Stomach (tissue), 19 donors: ENCODE measurements at places on chromosomes 2 and 18.
A peak's percentile ranks its signal among the peaks of the same experiment; 100 is the strongest.

DNA sequence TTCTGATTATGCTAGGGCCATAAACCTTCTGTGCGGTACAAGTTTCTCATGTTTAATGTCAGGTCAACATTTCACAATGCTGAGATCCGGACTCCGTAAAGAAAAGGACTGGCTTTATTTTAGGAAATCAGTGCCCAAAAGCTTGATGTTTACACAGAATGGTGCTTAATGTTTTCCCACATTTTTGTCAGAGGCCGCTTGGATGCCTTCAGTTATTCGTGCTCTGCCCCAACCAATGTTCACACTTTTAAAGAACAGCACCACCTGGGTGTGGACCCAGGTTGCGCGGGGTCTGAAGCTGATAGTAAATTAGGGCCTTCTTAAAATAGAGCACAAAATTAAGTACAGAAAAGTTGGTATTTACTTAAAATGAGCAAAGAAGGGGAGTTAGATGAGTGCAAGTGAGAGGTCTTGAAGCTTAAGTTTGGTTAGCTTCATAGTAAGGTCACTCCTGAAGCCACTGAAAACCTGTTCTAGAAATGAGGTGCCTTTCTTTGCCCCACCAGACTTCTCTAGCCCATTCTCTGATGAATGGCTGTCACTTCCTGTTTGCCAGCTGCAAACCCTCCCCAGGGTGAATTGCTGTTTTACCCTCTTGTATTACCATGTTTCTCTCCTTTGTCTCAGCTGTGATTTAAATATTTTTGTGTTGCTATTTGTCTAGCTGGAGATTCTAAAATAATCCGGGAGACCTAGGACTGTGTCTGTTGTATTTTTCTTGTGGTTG, 20.5 kb downstream of the SLC3A1 start:
- DNase-seq: no peak

DNA sequence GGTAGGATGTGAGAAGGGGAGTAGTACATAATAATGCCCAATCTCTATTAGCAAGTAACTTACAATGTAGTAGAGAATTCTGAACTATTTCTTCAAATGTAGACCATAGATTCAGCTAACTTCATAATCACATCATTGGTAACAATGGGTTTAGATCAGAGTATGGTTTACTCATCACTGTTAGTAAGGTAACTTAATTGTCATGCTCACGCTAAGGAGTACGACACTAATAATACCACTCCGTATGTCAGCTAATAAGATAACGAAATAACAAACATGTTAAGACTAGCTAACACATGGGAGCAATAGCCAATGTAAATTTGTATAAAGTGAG, 56.4 kb upstream of the CCDC141 start:
- DNase-seq: no peak

DNA sequence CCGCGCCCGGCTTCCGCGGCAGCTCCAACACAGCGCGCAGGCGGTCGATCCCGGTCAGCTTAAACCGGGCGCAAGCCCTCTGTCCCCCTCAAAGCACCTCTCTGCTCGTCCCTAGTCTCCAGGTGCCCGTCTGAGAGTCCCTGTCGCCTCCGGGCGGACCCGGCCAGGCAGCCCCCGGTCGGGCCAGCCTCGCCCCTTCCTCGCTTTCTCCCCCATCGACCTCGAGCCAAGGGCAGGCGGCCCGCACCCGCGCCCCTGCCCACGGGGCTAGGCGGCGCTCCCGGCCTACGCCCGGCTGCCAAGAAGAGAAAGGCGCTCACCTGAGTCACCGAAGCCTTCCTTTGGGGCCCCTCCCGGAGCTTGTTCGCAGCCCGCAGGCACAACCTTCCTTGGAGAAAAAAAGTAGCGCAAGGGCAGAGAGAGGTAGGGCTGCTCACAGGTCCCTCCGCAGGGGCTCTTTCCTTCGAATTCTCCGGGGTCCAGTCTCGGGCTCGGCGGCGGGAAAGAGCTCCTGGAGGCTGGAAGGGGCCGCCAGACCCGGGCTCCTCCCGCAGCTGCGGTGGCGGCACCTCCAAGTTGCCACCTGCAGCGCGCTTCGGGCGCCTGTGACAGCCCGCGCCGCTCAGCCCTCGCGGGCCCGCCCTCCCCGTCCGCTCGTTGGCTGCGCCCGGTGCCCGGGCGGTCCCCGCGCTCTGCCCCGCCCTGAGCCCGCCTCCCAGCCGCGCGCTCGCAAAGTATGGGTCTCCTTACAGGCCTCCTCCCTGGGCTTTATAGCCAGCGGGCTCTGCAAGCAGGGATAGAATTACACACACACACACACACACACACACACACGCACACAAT, 86.5 kb upstream of the EPB41L3 start:
- DNase-seq: peak; percentile 91

GRCh38 chr18:49924293-49924983, 111.1 kb upstream of the ACAA2 start:
- peak; percentile 35 for DNase-seq

DNA sequence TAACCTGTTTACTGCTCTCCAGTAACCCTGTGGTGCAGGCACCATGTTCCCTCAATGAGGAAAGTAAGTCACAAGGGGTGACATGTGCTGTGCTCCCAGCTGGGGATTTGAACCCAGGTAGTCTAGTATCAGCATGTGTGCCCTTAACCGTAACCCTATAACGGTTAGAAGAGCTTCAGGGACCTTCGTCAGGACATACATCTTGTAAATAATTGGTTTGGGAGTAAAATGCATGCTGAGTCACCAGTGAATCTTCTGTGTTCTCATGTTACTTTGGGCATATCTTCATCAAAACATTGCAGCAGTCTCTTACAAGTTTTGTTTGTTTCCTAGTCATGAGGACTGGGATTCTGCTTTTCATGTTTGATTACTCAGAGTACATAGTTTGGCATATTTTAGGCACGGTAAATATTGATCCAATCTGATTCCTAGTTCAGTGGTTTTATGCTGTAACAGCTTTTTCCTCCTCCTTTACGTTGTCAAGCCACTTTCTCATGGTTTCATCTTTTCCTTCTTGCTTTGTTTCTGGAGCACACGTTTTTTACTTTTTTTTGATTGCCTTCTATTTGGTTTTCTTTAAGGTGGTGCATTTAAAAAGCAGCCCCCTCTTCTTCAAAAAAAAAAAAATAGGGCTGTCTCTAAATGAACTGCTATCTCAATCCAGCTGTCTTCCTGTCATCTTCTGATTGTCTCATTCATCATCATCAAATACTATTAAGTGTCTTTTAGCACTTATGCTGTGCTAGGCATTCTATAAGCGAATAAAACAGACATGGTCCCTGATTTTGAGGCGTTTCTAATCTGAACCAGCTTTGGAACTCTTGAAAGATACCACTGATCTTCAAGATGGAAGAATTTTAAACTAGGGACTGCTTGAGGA, 50.4 kb downstream of the CLIP4 start:
- no peak for DNase-seq

DNA sequence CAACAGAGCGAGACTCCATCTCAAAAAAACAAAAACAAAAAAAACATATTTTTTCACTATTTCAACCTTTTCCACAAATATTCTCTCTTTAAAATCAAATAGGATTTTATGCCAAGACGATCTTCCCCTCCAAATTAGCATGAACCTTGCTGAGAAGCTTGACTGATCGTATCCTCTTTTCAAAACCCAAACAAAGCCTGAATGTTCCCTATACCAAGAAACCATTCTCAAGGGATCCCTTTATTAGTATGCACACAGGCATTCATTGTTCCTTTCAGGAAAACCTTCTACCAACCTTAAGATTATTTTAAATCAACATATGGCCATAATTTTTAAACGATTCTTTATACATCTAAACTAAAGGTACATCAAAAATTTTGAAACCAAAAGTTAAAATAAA, 6.3 kb downstream of the SPIRE1 start:
- no peak for DNase-seq

- no peak for DNase-seq
These were observed 87.4 kb downstream of the FAM210A start for GRCh38 chr18:13638719-13639595.

GRCh38 chr2:72141032-72141645, 6.5 kb downstream of the CYP26B1 start:
- peak; percentile 2 for DNase-seq

DNA sequence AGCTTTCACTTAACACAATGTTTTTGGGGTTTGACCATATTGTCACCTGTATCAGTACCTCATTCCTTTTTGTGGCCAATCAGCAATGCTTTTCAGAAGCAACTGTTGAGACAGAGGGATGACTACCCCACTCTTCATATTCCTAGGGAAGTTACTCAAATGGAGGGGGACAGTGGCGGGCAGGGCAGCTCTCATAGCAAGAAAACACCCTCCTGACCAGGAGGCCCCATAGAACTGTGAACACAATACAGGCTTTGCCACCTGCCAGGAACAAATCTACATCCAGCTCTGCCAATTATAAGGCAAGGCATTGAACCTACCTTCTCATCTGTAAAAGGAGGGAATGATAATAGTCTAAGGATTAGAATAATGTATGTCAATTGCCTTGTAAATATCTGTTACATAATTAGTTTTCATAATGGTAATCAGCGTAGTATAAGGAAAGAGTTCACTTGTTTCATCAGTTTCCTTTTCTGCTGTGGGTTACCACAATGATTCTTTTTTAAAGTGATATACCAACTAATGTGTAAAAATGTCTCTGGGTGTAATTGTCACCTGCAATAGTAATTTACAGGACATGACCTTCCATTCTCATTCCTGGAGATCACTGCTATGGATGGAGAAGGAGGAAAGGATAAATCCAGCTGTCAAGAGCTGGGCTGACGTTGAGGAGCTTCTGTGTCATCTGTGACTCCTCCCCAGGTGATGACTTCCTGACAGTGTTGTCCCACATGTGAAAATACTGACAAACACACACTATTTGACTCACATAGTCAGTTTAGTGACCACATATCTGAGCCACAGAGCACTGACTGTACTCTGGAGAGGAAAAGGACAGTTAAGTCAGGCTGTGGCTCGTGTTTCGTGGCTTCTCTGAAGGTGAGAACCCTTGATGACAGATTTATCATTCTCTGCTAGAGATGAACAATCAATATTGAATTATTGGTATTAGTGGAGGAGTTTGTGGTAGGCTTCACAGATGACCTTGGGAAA, 13.5 kb downstream of the ALPK2 start:
- peak; percentile 41 for DNase-seq

DNA sequence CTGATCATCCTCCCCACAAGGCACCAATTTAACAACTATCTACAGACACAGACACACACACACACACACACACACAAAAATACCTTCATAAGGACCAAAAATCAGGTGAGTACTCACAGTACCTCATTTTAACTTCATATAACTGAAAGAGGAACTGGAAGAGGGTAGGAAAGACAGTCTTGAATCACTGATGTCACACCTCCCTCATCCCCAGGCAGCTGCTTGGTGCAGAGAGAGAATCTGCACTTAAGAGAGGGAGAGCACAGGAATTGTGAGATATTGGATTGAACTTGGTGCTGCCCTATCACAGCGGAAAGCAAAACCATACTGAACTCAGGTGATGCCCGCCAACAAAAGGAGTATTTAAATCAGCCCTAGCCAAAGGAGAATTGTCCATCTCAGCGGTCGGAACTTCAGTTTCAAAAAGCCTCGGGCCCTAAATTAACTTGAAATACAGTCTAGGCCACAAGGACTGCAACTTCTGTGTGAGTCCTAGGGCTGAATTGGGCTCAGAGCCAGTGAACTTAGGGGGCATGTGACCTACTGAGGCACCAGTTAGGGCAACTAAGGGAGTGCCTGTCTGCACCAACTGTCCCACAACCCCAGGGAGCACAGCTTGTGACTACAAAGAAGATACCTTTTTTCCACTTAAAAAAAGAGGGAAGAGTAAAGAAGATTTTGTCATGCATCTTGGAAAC, 211.1 kb downstream of the LRATD1 start:
- DNase-seq: no peak

- no peak for DNase-seq
These were observed 122.2 kb downstream of the SLC8A1 start for GRCh38 chr2:40329739-40330030.

- DNase-seq: no peak
These were observed 80.3 kb downstream of the THNSL2 start for GRCh38 chr2:88250404-88250803.

GRCh38 chr2:239269916-239270315, 130.9 kb downstream of the HDAC4 start:
- DNase-seq: peak; percentile 16

GRCh38 chr2:239536186-239536585, 135.4 kb upstream of the HDAC4 start:
- DNase-seq: no peak

- no peak for DNase-seq
These were observed 75.5 kb upstream of the LPIN2 start for GRCh38 chr18:3088449-3088848.

DNA sequence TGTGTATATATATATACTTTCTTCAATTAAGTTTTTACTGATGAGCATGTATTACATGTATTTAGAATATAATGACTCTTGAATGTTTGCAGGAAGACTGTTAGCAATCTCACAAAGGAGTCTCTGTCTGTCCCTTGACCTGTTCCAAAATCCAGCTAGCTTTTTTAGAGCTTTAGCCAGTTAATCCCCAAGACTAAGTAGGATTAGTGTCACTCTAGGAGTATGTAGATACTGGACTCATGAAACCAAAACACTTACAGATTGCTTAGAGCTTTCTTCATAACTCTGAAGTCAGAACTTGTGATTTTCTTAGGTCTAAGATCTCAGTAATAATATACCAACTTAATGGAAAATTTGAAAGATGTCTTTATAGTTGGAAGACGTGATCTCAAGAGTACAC, 2.2 kb downstream of the UBXN4 start:
- no peak for DNase-seq

- DNase-seq: no peak
These were observed 546.1 kb upstream of the SALL3 start for GRCh38 chr18:78433562-78433961.

DNA sequence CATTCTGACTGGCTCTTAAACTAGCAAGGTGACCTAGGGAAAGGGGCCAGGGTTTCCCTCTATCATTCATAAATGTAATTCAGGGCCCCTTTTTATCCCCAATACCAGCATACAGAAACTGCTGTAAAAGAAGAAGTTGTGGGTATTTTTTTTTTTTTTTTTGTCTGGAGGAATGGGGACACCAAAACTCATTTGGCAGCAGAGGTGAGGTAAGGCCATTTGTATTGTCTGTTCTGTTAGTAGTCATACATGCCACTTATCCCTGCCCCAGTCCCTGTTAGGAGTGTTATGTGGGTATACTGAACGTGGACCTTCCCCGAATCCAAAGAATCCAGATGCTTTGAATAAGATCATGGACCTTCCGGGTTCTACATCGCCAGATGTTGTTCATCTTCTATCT, 1.7 kb downstream of the SEPTIN2 start:
- no peak for DNase-seq

- peak; percentile 52 for DNase-seq
These were observed at the start of gene AQP4 for GRCh38 chr18:26865557-26865956. Gene AQP4, minus strand, starts transcription at chr18:26865707. Its CDS starts 18 bp downstream, at chr18:26865689.

DNA sequence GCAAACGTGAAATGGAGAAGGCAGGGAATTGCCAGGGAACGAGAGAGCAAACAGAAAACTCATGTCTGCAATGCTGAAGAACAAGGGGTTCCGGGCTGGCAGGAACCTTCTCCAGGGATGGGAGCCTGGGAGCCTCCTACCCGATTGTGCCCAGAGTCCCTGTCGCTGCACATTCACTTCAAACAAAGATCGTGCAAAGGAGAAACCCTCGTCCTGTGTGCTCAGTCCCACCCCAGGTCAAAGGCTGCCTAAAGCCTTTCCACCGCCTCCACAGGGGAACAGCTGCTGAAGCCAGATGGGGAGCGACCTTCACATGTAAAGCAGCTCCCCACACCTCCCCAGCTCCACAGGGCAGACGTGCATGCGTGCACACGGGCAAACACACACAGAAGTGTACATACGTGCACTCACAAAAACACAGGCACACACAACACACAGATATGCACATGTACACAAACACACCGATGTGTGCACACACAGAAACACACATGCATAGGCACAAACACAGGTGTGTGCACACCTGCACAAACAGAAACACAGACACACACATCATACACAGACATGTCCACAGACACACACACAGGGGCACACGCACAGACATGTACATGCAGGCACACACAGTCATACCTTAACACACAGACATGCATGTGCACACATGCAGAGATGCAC, 460.1 kb upstream of the SALL3 start:
- peak; percentile 7 for DNase-seq
